Fibroblast of skin of back (primary cell): ENCODE measurements at places on chromosomes 13 and 19.
A peak's percentile ranks its signal among the peaks of the same experiment; 100 is the strongest.

DNA sequence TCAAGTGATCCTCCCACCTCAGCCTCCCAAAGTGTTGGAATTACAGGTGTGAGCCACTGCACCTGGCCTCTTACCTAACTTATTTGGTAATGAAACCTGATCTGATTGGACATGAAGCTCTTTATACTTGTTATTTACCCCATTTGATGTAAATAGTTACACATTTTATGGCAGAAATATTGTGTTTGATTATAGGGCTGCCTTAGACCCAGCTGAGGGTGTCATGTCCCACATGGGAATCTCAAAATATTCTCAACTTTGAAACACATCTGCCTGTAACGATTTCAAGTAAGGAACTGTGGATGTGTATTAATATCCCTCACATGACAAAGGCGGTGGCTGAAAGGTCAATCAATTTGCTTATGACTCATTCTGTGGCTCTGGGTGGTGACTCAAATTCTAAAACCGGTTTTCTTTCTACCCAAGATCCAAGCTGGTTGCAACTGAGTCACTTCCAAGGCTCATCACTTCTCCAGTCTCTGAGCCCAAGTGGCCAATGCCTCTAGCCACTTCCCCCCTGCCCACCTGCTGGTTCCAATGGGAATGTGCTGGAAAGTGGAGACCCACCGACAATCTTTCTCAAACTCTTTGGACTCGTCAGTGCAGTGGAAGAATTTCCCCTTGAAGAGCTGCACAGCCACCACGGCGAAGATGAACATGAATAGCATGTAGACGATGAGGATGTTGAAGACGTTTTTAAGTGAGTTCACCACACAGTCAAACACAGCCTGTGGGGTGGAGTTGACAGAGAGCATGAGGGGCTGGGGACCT, 110.9 kb downstream of the IER2 start:
- peak; percentile 90 for DNase-seq

DNA sequence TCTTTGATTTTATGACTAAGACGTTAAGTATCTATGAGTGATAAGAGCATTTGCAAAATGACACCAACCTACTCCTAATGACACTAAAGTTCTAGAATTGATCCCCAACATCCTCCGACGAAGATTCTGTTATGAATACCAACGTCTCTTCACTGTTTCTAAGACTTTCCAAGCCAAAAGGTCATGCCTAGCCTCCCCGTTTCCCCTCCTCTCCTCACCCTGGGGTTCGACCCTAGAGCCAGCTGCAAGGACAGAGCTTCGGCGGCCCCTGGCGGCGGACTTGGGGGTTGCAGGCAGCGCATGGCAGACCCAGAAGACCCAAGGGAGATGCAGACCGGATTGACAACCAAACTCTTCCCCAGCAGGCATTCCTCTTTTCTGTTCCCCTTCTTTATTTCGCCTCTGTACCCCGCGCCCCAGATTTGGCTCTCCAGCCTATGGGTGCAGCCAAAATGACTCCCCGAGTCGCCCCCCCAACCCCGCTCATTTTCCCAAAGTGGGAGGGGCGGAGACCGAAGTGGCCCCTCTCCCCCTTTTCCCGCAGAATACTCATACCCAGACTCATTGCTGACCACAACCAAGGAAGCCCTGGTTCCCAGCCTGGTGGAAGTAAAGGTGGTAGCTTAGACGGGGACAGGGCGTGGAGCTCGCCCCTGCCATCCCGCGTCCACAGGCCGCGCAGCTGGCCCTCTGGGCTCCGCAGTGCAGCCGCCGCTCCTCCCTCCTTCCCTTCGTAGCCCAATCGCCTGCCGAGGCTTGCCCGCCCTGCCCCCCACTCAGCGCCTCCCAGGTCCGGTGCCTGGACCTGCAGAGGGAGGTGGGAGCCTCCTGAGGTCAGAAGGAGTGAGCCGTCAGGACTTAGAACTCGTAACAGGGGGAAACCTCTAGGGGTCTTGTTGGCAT, 4.1 kb upstream of the EML2 start:
- peak; percentile 74 for DNase-seq

DNA sequence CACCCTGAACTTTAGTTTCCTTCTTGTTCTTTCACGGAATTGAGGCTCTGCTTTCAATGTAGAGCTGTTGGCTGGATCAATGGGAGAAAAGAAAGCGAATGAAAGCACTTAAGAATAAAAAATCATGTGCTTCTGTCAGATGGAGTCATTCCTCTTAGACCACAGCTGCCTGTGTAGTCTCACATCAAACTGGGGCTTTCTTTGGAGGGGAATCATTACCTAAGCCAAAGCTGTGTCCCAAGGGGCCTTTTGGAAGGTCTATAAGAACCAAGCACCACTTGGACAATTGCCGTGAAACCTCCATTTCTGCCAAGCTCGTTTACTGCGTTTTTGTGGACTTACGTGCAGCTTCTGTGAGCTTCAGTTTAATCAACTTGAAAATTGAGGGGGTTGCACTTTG, 44.2 kb upstream of the RNF113B start:
- DNase-seq: no peak

- peak; percentile 58 for DNase-seq
Measured at GRCh38 chr19:14248578-14249011, 42.6 kb upstream of the ADGRL1 start.

- no peak for DNase-seq
Measured at GRCh38 chr13:80447747-80448146, 106.8 kb upstream of the SPRY2 start.

DNA sequence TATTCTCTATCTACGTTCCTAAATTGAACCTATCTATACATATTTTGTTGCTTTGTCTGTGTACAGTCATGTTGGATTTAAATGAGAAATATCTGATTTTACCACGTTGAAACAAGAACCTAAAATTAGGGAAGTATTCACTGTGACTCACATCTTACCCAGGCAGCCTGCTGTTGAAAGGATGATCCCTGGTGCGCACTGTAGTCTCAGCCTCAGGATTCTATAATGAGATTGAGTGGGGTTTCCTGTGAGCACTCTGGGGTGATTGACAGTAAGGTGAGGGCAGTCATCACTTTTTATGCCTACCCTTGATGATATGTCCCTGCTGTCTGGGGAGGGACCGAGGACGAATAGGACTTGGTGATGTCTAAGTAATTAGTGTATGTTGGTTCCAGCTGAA, 35.4 kb downstream of the PCCA start:
- DNase-seq: peak; percentile 62

GRCh38 chr19:1104311-1105007, 665 bp downstream of the GPX4 start:
- DNase-seq: peak; percentile 71

DNA sequence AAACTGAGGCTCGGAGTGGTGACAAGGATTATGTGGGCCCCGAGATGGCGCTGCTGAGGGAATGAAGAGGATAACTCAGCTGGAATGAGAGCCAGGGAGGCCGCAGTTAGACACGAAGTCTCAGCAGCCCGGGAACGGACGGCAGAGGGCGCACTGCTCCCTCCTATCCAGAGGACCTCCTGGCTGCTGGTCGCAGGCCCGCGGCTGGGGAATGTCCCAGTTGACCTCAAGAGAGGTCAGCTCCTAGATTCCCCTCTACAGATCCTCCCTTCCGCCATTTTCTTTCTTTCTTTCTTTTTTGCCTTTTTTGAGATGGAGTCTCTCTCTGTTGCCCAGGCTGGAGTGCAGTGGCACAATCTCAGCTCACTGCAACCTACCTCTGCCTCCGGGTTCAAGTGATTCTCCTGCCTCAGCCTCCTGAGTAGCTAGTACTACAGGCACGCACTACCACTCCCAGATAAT, 24.1 kb upstream of the ASPDH start:
- DNase-seq: peak; percentile 72

GRCh38 chr13:111584870-111585269, 264.4 kb downstream of the TEX29 start:
- no peak for DNase-seq
